ENCODE measurements at places on chromosomes 5 and 9.

- H3K27ac ChIP-seq: no peak overlapping the region
- H3K4me3 ChIP-seq: no peak overlapping the region
- H3K27me3 ChIP-seq: no peaks in the 10 kb centered on the region
- no peaks in the 10 kb centered on the region for H3K36me3 ChIP-seq
Measured at GRCh38 chr9:31912636-31913035, 471.8 kb upstream of the ACO1 start.

- DNase-seq: no peak
- no peak overlapping the region for H3K27ac ChIP-seq
- H3K27me3 ChIP-seq: peaks cover 6% of the 10 kb centered on the region
- H3K4me3 ChIP-seq: no peak overlapping the region
- H3K36me3 ChIP-seq: no peaks in the 10 kb centered on the region
- no peaks in the 10 kb centered on the region for H3K4me1 ChIP-seq
Measured at GRCh38 chr5:176185133-176185733, 53.0 kb upstream of the SIMC1 start.

- no peaks in the 10 kb centered on the region for H3K4me1 ChIP-seq
- no peaks in the 10 kb centered on the region for H3K36me3 ChIP-seq
- H3K4me3 ChIP-seq: no peak overlapping the region
- H3K27me3 ChIP-seq: peaks cover 10% of the 10 kb centered on the region
Measured at GRCh38 chr5:170484847-170485615, 18.8 kb upstream of the KCNIP1 start.

DNA sequence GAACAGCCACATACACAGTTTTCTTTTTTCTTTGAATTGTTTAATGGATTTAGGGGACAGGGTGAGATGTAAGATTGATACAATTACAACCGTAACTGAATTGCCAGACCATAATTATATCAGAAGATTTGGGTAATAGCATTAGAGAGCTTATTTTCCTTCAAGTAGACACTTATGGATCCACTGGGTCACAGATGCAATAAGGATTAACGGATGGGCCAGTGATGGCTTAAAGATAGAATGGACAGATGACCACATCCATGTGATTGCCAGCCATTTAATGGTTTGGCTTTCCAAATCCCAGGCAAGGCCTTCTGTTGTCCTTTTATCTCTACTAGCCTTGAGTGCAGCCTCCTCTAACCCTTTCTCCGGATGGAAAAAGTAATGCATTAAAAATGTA is 94.7 kb upstream of the NUDT12 start:
- H3K4me3 ChIP-seq: no peak overlapping the region
- H3K27ac ChIP-seq: no peak overlapping the region
- no peaks in the 10 kb centered on the region for H3K36me3 ChIP-seq
- no peak for DNase-seq
- H3K4me1 ChIP-seq: no peaks in the 10 kb centered on the region

GRCh38 chr5:43063721-43064171 is 23.6 kb upstream of the ANXA2R start:
- H3K27ac ChIP-seq: no peak overlapping the region
- H3K4me3 ChIP-seq: peak overlapping the region; percentile 26
- peaks cover 20% of the 10 kb centered on the region for H3K4me1 ChIP-seq
- DNase-seq: no peak
- H3K27me3 ChIP-seq: no peaks in the 10 kb centered on the region

DNA sequence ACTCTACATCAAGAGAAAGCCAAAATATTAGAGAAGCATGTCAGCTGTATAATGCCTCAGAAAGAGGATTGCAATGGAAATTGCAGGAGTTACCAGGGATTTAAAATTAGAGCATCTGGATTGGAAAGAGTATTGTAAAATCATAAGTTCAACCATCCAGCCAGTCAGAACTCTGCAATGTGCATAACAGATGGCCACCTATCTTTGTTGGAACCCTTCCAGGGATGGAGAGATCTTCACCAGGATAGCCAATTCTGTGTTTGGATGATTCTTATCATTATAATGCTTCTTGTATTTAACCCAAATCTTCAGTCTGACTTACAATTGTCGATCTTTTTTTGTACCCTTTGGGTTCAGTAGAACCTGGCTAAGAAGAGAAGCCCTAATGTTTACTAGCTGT is 164.4 kb downstream of the TLR4 start:
- no peaks in the 10 kb centered on the region for H3K36me3 ChIP-seq
- peaks cover 5% of the 10 kb centered on the region for H3K27me3 ChIP-seq
- no peak overlapping the region for H3K4me3 ChIP-seq

GRCh38 chr9:108953983-108954574 is 19.9 kb downstream of the ABITRAM start:
- no peak overlapping the region for H3K27ac ChIP-seq
- H3K36me3 ChIP-seq: peaks cover 2% of the 10 kb centered on the region
- no peak for DNase-seq

GRCh38 chr5:55582256-55582655 is 47.5 kb upstream of the PLPP1 start:
- DNase-seq: no peak
- peak overlapping the region; percentile 76 for H3K27ac ChIP-seq
- peak overlapping the region; percentile 48 for H3K4me3 ChIP-seq
- peaks cover 40% of the 10 kb centered on the region for H3K4me1 ChIP-seq
- no peaks in the 10 kb centered on the region for H3K27me3 ChIP-seq
- H3K36me3 ChIP-seq: no peaks in the 10 kb centered on the region

DNA sequence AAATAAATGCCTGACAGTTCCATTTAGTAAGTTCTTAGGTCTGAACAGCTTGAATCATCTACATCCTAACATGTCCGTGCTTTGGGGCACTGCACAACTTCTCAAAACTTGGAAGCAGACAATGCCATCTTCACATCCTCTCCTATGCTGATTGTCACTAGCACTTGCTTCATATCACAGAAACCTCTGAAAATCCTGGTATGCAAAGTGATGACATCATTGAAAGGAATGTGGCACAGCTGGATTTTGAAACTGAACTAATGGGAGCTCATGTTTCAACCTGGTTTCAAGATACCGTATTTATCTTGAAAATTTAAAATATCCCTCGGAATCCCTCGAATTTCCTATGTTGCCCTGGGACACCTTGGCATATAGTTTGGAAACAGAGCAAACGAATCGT is 490.2 kb upstream of the DAP start:
- H3K27ac ChIP-seq: no peak overlapping the region
- DNase-seq: no peak
- H3K4me3 ChIP-seq: no peak overlapping the region

DNA sequence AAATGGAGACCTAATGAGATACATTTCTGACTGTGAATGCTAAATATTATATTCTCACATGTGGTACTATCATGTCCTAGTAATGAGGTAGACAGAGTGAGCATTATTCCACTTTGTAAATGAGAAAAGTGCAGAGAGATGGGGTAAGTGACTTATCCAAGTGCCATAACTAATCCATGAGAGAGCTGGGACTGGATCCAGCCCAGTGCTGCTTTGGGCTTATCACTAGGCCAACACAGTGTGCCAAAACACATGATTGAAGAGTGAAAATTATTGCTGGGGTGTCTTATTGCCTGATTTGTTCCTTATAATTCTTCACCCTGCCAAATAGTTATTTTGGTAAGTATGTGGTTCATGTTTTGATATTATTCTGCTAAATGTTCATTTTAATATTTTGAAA is 442.2 kb upstream of the GRAMD2B start:
- H3K4me3 ChIP-seq: no peak overlapping the region
- no peaks in the 10 kb centered on the region for H3K4me1 ChIP-seq
- no peak overlapping the region for H3K27ac ChIP-seq
- H3K27me3 ChIP-seq: no peaks in the 10 kb centered on the region
- H3K36me3 ChIP-seq: no peaks in the 10 kb centered on the region

GRCh38 chr5:21594566-21594965 is 1258.6 kb downstream of the CDH12 start:
- no peak overlapping the region for H3K4me3 ChIP-seq
- no peak for DNase-seq
- no peaks in the 10 kb centered on the region for H3K36me3 ChIP-seq
- H3K4me1 ChIP-seq: no peaks in the 10 kb centered on the region

GRCh38 chr5:139566611-139567010 is 5.5 kb downstream of the UBE2D2 start:
- peak overlapping the region; percentile 38 for H3K4me3 ChIP-seq
- peak overlapping the region; percentile 80 for H3K27ac ChIP-seq
- no peaks in the 10 kb centered on the region for H3K27me3 ChIP-seq
- no peak for DNase-seq
- H3K36me3 ChIP-seq: peaks cover 58% of the 10 kb centered on the region

GRCh38 chr5:128491291-128491690 is 46.8 kb downstream of the FBN2 start:
- no peak overlapping the region for H3K4me3 ChIP-seq
- no peaks in the 10 kb centered on the region for H3K36me3 ChIP-seq
- no peak for DNase-seq
- no peaks in the 10 kb centered on the region for H3K4me1 ChIP-seq

- peak; percentile 38 for DNase-seq
- no peak overlapping the region for H3K27ac ChIP-seq
- no peaks in the 10 kb centered on the region for H3K36me3 ChIP-seq
- no peaks in the 10 kb centered on the region for H3K4me1 ChIP-seq
- no peak overlapping the region for H3K4me3 ChIP-seq
Measured at GRCh38 chr9:69421908-69422801, 97.1 kb downstream of the ENTREP1 start.
